Activated CD4-positive, alpha-beta T cell treated with anti-CD3 and anti-CD28 coated beads, Interleukin-2, amount 50 U/mL, for 48 hours (primary cell): ENCODE measurements at places on chromosomes 2 and 18.

GRCh38 chr2:224009605-224010315 lies 29.3 kb downstream of the SERPINE2 start:
- no peak for DNase-seq

- DNase-seq: no peak
Measured at GRCh38 chr2:129253461-129253812, 726.0 kb upstream of the RAB6C start.

DNA sequence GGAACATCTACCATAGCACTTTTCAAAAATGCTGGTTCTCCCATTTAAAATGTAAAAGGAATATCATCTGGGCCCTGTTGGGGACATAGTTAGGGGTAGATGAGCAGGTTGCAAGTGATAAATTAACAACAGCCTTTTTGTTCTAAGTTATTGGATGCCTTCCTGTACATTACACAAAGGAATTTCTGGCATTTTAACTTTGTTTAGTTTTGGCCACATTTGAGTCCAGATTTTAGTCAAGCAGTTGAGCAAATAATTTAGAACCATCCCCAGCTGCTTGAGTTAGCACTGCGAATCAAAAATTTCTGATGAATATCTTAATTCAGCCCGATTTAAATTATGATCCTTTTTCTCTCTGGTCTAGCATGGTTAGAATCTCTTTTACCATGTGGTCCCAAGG lies 124.4 kb downstream of the TTC27 start:
- no peak for DNase-seq

- no peak for DNase-seq
Measured at GRCh38 chr2:171287611-171288010, 126.9 kb upstream of the TLK1 start.

- DNase-seq: no peak
Measured at GRCh38 chr18:52287151-52287550, 52.8 kb upstream of the DCC start.

DNA sequence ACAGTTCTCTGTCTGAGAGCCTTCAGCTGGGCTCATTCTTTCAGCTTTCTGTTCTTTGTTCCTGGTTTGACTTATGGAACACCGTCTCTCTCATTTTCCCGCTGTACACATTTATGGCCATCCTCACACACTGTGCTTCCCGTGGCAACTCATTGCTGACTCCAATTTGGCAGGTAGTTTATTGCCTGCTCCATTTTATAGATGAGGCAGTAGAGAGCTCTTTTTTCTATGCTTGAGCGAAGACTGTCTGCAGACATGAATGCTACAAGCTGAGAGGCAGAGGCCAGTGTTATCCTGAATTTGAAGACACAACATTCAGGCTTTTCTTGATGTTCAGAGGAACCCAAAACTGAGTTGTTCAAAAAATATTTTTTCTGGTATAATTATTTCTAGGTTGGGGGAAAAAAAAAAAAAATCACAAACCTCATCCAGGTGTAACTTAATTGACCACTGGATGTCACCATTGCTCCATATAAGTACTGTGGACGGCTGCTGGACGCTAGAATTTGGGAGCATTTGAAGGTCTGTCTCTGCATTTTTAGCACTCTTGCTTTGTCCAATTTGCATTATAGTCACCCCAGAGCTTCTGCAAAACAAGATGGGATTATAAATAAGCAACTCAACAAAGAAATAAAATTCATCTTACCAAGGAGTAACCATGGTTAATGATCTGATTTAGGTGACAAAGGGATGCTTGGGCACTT lies 83.5 kb downstream of the HRH4 start:
- no peak for DNase-seq

DNA sequence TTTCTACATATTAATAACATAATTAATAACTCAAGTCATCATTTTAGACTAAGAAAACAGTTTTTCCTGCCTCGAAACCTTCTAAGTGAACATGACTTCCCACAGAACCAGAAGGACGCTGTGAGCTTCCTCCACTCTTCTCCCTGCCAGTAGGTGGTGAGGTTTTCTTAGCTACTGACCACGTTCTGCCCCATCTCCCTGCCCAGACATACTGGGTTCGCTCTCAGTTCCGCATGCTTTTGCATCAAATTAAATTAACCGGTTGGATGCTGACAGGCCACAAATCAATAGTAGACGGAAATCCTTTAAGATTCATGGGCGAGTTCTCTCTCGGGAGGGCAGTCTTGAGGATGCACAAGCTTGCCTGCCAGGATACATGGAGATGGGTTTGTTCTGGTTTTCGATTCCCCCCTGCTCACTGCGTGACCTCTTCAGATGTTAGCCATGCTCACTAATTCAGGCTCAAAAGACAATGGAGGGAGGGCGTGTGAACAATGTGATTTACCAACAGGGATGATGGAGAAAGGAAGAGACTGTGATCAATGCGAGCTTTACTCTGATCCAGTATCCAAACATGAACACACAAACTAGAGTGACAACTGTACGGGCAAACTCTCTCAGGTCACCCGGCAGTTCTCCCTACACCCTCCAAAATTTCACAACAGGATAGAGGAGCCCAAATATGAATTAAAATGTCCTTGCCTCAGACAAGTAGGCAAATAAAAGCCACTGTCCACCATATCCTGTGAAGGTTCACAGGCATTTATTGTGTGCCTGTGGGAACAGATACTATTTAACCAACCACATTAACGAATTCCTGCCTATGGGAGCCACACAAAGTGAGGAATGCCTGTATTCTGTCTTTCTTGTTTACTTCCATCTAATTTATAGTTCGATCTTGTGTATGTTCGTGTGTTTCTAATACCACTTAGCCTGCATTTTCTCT lies 375.7 kb downstream of the EIPR1 start:
- DNase-seq: no peak

DNA sequence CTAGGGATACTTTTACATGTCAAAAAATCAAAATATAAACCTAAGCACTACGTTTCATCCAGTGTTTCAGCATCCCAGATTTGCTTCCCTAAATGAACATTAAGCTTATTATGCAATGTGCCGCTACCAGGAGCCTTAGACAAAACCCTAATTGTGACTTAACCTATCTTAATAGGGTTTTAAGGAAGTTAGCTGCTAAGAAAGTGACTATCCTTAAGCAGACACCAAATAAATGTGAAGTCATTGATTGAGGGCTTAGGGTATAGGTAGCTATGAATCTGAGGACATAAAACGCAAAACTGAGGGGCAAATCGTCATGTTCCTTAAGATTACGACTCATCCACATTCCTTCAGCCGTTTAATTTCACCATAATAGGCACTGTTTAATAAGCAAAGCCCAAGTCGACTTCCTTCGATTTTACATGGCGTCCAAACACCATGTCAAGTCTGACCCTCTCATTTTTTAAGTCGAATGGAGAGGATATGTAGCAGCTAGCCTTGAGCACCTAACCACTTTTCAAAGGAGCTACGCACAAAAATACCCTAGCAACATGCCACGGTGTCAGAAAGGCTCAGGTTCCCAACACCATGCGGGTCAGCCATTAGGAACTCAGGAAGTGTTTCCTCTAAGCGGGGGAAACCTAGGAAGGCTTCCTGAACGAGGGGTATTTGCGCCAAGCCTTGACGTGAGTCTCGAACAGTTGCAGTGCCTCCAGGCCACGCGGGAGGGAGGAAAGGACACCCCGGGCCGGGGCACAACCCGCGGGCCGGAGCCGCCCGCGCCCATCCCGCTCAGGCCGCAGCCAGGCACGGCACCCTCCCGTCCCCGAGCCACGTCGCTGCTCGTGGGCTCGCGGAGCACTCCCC lies 1.0 kb downstream of the HDLBP start:
- DNase-seq: no peak
